ENCODE measurements at places on chromosomes 6 and 20.

DNA sequence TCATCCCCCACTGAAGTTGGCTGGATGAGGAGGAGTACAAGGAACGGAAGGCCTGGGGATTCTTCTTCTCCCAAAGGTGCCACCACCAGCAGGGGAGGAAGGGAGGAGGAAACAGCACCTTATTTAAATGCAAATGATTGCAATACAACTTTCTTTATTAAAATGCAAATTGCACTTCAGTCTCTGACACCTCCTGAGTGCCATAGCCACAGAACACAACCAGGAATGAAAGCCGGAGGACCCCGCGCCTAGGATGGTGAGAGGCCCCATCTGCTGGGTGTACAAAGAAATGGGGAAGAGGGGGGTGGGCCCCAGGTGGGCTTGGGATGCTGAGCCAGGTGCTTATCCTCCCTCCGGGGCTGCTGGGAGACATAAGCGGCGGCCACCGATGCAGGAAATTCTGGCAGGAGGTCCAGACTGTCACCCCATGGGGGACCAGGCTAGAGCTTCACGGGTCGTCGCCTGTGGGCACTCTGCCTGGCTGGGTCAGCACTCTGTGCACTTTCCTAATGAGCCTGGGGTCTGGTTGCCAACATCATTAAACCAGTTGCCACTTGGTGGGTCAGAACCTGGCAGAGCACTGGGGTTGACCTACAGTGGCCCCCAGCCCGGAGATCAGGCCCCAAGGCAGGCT lies 154.2 kb upstream of the MLN start:
- no peak for DNase-seq

DNA sequence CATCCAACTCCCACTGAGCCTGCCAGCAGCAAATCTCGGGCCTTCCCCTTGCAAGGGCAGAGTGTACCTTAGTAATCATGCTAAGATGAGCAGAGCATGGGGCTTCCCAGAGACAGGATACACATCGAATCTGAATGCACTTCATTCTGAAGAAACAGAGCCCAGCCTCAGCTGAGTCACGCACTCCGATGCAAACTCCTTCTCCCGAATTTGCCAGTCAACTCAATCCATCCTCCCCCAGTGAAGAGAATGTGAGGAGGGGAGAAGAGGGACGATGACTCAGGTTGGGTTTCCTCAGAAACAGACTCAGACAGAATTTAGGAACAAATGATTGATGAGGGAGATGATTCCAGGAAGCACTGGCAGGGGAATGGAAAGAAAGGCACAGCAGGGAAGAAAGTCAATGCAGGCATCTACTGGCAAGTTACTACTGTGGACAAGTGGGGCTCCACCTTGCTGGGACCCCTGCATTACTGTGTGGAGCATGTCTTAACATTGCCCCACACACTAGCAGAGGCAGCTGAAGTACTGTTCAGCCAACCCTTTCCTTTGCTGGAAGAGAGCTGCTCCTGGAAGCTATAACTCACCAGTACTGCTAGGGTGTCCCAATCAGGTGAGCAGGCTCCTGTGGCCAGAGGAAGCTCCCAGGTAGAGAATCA lies 251.6 kb downstream of the ADGB start:
- no peak for DNase-seq

GRCh38 chr6:101816716-101817115 lies 423.2 kb downstream of the GRIK2 start:
- no peak for DNase-seq

DNA sequence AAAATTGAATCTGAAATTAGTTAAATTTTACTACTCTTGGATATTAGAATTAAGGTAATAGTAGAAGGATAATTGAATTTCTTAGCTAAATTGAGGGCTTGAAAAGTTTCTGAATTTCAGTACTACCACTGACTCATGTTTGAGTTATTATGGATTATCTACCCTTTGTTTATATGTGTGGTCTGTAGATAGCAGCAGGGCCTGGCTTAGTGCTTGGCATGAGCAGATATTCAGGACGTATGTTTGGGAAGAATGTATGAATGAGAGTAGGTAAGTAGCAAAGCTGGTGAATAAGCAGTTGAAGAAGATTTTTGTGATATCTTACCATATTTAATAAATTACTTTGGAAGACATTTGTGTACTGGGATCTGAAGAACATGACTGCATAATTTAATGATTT lies 152.7 kb downstream of the MACROD2 start:
- no peak for DNase-seq

DNA sequence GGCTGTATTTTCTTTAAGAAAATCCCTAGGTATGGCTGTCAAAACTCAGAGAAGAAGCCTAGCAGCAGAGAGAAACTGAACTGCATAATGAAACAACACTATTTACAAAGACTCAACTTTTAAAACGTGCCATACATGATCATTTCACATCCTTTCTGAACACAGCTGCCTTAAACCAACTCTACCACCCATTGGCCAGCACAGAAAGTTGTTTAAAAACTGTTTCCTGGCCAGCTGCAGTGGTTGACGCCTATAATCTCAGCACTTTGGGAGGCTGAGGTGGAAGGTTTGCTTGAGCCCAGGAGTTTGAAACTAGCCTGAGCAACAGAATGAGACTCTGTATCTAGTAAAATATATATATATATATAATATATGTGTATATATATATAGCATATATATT lies 336.4 kb upstream of the SOX4 start:
- DNase-seq, result no peak

- no peak for DNase-seq
These were observed 140.3 kb upstream of the AGPAT4 start for GRCh38 chr6:161414180-161414579.

DNA sequence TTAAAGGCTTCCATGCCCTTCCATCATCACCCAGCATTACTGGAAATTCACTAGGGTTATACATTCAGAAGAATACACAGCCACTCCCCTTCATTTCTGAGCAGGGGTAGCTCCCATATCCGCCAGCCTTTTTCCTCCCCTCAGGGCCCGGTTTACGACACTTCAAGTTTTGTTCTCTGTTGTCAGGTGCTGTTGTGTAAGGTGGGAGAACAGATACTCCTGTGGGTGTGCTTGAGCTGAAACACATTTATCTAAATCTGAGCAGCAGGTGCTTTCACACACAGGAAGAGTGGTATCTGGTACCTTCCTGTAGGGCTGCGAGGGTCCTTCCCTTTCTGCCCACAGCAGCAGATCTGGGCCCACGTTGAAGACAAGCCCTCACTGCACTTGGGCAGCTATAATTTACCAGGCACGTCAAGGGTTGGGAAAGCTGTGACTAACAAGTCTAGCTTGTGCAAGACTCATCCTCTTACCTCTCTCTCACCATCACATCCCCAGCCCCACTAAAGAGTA lies 215.8 kb upstream of the RREB1 start:
- no peak for DNase-seq

DNA sequence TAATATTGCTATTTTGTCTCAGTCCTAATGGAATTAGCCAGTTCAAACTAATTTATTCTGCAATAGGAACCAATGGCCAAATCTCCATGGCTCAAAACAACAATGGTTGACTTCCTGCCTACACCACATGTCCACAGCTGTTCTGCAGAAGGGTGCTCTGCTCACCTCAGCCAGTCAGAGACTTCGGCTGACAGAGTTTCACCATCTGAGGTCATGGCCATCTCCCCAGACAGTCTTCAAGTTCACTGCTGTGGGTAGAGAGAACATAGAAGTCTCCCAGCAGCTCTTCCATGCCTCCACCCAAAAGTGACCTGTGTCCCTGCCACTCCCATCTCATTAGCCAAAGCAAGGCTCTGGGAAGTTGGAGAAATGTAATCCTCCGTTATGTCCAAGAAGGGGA lies 65.1 kb upstream of the FOXC1 start:
- DNase-seq, result no peak

DNA sequence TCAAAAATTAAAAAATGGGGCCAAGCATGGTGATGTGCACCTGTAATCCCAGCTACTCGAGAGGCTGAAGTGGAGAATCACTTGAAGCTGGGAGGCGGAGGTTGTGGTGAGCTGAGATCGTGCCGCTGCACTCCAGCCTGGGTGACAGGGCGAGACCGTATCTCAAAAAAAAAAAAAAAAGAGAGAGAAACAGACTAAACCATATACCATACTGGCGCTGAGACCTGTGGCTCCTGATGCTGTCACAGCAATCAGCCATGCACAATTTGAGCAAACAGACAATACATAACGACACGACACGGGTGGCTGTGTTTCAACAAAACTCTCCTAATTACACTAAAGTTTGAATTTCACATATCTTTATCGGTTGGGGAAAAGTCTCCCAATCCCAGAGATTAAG lies 14.9 kb upstream of the CBFA2T2 start:
- DNase-seq, result no peak

DNA sequence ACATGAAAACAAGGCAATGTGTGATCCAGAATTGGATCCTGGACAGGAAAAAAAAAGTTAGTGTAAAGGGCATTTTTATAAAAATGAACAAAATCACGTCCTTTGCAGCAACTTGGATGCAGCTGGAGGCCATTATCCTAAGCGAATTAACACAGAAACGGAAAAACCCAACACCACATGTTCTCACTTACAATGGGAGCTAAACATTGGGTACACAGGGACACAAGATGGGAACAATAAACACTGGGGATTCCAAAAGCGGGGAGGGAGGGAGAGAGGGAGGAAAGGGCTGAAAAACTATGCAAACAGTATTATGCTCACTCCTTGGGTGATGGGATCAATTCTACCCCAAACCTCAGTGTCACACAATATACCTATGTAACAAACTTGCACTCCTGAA lies 91.4 kb upstream of the BTBD3 start:
- DNase-seq, result no peak

GRCh38 chr6:166969390-166970002 lies 13.1 kb upstream of the RNASET2 start:
- no peak for DNase-seq

DNA sequence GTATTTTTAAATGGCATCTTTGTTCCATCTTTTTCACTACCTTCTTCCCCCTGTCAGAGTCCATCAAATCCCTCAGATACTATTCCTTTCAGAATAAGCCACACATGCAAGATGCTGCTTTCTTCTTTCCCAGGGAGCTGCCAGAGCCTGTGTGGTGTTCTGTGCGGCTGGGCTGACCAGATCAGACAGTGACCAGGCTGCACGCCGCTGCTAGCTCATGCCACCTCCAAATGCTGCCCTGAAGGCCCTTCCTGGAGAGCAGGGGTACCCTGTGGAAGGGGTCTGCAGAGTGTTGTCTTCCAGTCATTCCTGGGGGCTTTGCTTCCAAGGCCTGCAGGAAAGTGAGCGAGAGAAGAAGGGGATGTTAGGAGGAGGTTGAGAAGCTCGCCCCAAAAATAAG lies 179.1 kb upstream of the SUPT3H start:
- DNase-seq, result no peak

GRCh38 chr6:14544666-14545065 lies 427.1 kb downstream of the CD83 start:
- DNase-seq, result no peak

GRCh38 chr6:97129106-97129505 lies 153.9 kb downstream of the MMS22L start:
- DNase-seq, result no peak

- no peak for DNase-seq
These were observed 3.6 kb upstream of the PRPH2 start for GRCh38 chr6:42726026-42726425.

GRCh38 chr6:14470671-14471070 lies 353.1 kb downstream of the CD83 start:
- DNase-seq, result no peak

GRCh38 chr6:43743682-43744381 lies 26.2 kb upstream of the VEGFA start:
- DNase-seq, result no peak

GRCh38 chr6:53724501-53724900 lies 58.9 kb upstream of the KLHL31 start:
- no peak for DNase-seq

- no peak for DNase-seq
These were observed 17.4 kb downstream of the ITPR3 start for GRCh38 chr6:33638556-33638955.

GRCh38 chr20:41783423-41784208 lies 165.4 kb upstream of the CHD6 start:
- no peak for DNase-seq

DNA sequence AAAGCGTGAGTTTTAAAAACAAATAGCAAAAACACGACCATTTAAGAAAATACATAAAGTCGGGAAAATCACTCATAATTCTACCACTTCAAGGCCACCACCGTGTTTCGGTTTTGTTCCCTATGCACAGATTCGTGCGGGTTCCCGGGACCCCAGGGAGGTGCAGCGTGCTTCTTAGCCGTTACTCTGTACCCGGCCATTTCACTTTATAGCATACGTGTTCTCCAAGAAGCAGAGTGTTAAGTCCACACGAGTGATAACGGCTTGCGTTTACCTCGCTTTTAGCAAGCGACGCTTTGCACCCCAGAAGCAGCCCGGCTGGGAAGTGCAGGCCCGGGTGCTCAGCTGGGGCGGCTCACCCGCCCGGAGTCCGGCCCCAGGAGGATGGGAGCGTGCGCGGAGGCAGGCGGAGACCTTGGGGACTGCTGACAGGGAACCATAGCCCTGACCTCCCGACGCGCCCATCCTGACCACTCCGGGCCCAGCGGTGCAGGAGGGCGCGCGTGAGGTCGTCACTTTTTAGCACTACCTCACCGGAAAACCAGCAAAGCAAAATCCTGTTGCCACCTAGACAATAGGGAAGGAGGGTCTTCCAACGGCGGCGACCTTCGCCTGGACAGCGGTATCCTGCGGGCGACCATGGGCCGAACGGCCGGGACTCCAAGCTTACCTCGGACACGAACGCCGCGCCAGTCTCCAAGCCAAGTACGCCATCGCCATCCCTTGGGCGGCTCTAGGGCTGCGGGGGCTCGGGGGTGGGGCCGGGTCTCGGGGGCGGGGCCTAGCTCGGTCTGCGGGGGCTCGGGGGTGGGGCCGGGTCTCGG lies at the start of gene ECI2:
Gene ECI2 (minus strand): TSS at position 735 of the 824 bp plus-strand sequence. CDS start 15 bp downstream, at position 720.
- DNase-seq, result peak; percentile 34

- DNase-seq, result no peak
These were observed 2.6 kb downstream of the VGLL2 start for GRCh38 chr6:117267766-117268534.

GRCh38 chr20:10447028-10447427 lies 11.9 kb downstream of the SLX4IP start:
- peak; percentile 8 for DNase-seq

GRCh38 chr20:44642203-44643153 lies 9.0 kb downstream of the ADA start:
- no peak for DNase-seq

DNA sequence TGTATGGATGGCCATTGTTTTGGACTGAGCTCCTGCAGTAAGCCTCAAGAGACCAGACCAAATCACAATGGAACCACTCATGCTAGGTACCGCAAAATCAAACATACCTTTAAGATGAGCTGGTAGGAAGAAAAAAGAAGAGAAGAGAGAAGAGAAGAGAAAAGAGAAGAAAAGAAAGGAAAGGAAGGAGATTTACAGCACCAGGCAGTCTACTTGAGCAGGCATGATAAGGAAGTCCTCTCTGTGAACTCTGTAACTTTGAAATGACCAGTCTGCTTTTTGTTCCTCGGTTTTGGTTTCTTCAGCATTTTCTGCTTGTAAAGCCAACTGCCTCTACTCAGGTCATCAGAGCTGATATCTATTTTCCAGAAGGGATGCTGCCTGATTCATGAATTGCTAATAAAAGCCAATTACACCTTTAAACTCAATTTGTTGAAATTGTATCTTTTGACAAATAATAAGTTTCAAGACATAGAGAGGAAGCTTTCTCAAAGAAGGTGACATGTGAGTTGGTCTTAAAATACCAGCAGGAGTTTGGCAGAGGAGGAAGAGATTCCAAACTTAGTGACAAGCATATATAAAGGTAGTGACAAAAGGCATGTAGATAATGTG lies 134.3 kb downstream of the UNC5CL start:
- no peak for DNase-seq
